ENCODE measurements at places on chromosomes 12 and 14.
A peak's percentile ranks its signal among the peaks of the same experiment; 100 is the strongest.

DNA sequence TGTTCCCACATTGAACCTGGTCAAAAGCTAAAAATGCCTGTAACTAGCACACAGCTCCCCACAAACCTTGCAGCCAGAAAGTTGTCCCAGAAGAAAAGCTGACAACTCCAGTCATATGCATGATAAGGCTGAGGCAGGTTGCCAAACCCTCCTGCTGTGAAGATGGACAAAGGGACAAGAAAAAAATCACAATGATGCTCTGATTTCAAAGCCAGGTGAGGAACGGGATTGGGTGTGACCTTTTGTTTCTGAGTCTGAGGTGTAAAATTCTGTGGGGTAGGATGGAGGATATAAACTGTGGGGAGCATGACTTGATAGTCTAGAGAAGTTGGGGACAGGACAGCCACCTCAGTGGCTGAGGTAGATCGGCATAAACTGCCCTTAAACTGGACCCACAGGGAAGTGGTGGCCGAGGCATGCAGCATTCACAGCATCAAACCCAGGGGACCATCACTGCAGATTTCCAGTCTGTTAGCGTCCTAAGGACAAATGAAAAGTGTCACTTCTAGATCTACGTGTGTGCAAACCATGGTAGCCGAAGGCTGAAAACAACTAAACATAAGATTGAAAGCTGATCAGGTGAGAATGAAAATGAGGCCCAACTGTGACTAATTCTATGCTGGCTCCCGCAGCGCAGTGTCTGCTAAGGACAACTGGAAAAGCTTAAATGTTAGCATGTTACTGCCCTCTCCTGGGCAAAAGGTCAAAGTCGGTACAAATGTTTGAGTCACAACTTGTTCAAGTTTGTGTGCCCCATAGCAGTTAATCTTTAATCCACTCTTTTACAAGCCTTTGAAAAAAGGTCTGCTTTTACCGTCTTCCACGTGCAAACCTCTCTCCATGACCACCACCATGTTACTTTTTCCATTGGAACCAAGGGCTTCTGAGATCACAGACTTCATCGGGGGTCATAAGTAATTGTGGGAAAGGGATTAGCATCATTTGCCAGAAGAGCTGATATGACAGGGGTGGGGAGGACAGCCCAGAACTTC, 39.8 kb downstream of the GRIN2B start:
- no peak for DNase-seq

- no peak for DNase-seq
These were observed 298.9 kb downstream of the ITPR2 start for GRCh38 chr12:26534071-26534470.

- no peak for DNase-seq
These were observed 559 bp downstream of the SYNJ2BP start for GRCh38 chr14:70416338-70416724.

DNA sequence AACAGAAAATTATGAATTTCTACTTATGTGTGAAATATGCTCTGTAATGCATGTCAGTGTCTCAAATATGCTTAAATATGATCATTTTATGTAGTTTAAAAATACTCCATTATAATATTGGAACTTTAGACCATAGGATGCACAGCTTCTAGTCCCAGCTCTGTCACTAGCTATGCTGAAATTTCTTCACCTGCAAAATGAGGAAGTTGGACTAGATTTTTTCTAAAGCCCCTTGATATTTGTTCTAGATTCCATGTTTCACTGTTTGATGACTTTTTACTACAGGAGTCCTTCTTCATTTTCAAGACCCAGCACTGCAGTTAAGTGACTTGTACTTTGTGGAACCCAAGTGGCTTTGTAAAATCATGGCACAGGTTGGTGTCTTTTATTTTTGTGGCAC, 90.1 kb downstream of the LRRK2 start:
- no peak for DNase-seq

GRCh38 chr12:53046655-53047220, 3.1 kb upstream of the TNS2 start:
- peak; percentile 25 for DNase-seq
